ENCODE measurements at places on chromosomes 12 and 14.

GRCh38 chr14:95465358-95465757, 51.1 kb downstream of the SYNE3 start:
- DNase-seq = no peak

DNA sequence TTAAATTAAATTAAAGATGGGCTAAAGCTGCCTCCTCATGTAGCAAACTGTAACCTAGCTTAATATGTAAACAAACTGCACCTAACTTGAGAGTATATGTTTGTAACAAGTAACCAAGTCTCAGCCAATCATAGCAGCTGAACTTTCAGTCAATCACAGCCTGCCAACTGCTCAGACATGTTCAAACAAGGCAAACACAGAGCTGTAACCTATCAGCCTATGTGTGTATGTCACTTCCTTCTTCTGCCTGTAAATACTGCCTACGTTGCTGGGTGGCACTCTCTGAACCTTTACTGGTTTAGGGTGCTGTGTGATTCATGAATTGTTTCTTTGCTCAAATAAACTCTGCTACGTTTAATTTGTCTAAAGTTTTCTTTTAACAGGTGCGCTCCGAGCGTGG, 2.9 kb downstream of the SERPINA6 start:
- DNase-seq = no peak

- no peak for DNase-seq
Observed at GRCh38 chr12:117882181-117882580, 86.6 kb downstream of the KSR2 start.

GRCh38 chr12:57078519-57079404, at the start of gene NEMP1:
TSS of gene NEMP1 (minus strand) at chr12:57078791. CDS start at chr12:57078745, 46 bp downstream.
- peak; percentile 99 for DNase-seq

- no peak for DNase-seq
Observed at GRCh38 chr12:1800401-1801302, 19.7 kb upstream of the LRTM2 start.

Measured in HAP-1 (cell line).